Stimulated activated CD8-positive, alpha-beta memory T cell treated with anti-CD3 and anti-CD28 coated beads, Interleukin-4, amount 100 ng/mL, for 4 hours (primary cell): ENCODE measurements at places on chromosomes 3 and 15.

DNA sequence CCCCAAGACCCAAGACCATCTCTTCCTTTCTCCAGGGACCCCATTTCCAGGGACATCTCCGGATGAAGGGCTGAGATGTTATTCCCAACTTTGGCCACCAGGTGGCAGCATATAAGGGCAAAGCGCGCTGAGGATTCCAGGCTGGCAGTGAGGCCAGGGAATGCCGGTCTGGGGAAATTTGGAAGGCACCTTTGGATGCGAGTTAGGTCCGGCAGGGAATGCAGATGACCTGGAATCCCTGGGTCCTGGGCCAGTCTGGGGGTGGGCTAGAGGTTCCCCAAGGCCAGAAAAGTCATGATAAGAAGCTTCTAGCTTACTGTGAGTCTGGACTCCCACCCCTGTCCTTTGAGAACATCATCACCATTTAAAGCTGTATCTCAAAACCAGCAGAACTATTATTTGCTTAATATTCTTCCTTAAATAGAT, 1.6 kb upstream of the CHST13 start:
- DNase-seq, result no peak

DNA sequence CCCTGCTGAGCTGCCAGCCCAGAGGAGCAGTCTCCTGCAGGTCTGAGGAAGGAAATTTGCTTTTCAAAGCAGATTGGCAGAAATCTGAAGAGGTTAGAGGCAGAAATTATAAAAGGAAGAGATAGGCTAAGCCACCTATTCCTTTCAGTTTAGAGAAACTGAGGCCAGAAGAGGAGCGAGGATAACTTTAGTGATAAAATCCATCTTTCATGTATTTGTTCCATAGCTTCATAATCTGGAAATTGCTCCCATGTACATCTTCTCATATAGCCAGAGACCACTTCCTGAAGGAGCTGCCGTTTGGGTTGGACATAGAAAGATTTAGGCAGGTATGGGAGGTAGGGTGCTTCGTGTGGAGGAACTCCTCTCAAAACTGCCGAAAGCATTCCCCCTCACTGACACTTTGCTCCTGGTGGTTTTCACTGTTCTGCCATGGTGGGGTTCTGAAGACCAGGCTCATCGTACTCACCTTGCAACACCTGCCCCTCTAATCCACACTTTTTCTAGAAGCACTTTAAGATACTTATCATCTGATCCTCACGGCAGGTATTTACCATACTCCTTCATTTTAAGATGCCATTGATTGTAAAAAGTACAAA, 670 bp upstream of the ACAP2 start:
- no peak for DNase-seq

GRCh38 chr15:55319537-55320237, 665 bp downstream of the PIGB start:
- DNase-seq, result no peak

DNA sequence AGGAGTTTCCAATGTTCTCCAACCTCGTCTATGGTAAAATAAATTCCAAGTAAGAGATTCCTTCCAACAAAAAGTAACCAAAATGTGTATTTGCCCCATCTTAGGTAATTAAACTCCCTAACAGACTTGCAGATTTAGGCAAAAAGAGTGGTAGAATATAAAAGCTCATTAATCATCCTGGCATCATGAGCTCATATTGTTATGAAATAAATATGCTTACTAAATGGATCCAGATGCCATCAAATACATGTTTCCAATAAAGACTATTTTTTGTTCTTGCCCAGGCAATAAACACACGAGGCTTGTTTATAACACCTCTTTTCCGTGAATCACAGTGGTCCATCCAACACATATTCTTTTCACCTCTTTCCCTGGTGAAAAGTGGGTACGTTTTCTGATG, 189.4 kb downstream of the THSD4 start:
- DNase-seq, result no peak

GRCh38 chr3:102466001-102466400, 31.2 kb downstream of the ZPLD1 start:
- no peak for DNase-seq

DNA sequence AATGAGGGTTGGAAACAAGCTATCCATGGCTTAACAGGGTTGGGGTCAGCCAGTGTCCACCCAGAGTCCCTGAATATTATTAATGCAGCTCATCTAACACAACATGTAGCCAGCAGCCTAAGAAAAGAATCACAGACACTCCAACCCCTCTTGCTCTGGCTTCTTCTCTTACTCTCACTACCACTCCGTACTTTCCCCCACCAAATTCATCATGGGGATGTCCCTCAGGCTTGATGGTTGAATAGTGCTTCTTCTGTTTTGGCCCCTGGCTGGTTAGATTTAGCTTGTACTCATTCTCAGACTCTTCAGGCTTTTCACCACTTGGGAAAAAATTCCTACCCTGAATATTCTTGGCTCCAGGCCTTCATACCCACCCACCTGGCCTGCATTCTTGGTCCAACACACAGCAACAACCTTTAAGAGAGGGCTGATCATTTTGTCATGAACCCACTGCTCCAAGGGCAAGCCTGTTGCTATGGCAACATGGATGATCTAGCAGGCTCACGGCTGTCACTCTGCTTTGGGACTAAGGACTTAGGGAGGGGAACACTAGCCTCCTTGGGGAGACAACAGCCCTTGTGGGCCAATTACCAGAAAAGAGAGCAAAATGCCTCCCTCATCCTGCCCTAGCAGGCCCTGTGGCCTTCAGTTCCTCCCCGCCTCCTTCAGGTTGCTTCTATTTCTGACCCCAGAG, 9.4 kb upstream of the MED12L start:
- no peak for DNase-seq

GRCh38 chr15:97177151-97177577, 783.3 kb upstream of the ARRDC4 start:
- no peak for DNase-seq

GRCh38 chr3:62415312-62415801, 42.0 kb upstream of the FEZF2 start:
- DNase-seq, result no peak

DNA sequence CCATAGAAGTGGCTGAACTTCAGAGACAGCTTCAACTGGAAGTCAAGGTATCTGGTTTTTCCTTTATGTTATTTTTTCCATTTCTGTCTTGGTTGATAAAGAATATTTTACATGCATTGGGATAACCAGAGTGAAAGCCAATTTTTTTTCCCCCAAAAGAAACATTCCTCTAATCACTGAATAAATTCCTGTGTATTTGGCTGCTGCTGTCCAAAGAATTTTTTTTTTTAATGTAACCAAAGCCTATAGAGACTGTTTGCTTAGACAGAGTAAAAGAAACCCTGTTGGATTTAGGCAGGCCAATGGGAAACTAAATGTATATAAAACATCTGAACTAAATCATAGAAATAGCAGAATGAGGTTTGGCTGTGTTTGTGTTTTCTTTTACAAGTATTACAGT, 75.2 kb downstream of the CGNL1 start:
- no peak for DNase-seq

DNA sequence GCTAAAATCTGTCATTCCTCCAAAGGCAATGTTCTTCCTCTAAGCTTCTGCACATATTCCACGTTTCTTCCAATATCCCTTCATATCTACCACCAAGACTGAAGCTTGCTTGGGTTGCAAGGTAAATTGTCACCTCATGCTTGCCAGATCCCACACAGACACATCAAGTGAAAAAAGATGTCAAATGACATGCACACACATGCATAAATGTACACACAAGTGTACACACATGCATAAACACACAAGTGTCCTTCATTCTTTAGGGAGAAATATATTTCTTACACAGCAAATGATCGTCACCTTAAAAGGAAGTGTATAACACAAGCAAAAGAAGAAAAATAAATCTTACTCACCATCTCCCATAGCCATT, 59.4 kb downstream of the CLASP2 start:
- no peak for DNase-seq
